ENCODE measurements at places on chromosomes 2 and 18.

DNA sequence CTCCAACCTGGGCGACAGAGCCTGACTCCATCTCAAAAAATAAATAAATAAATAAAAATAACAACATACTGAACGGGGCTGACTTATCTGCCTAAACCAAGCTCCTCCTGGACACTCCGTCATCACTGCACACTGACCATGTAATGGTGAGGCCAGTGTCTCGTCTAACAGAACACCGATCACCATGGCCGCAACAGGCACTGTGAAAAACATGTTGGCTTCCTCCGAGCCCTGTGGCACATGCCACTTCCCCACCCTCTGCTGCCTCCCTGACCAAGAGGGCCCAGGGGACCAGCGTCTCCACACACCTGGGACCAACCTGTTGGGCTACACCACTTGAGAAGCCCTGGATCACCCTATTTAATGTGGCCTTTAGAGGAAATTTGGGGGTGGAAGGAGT lies 33.9 kb downstream of the ZNF516 start:
- no peak for DNase-seq

DNA sequence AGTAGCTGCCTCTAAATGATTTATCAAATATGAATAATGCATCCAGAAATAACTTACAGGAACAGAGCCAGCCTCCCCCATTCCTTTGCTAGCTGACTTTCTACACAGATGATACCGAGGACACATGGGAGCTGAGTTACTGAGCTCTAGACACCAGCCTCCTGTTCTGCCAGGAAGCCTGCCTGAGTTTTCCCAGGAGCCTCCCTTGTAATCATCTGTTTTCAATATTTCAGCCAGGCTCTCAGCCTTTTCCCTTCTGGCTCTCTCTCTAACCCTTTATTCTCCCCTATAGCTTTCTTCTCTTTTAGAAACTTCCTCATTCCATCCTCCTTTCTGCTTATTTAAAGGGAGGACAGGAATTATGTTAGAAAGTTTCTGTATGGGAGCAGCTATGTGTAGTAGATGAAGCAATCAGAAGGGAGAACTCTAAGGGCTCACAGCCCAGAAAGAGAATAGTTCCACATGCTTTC lies 911.6 kb downstream of the TDRD15 start:
- peak; percentile 30 for DNase-seq

- DNase-seq, result no peak
Observed at GRCh38 chr18:23131693-23132319, 3.5 kb upstream of the CABLES1 start.

GRCh38 chr2:69612200-69612599 lies 31.3 kb downstream of the AAK1 start:
- no peak for DNase-seq

DNA sequence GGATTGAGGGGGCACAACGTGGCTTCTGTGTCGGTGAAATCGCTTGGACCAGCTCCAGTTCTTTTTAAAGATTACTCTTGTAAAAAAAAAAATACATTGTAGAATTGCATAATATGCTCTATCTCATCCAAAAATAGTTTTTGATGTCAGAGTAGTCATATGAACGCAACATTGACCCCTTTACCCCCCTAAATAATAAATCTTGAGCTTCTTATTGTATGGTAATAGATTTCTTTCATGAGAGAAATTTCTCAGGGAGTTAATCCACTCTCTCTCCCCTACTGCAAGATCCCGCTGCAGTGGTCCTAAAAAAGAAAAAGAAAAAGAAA lies 50.2 kb upstream of the PAIP2B start:
- DNase-seq, result no peak

- no peak for DNase-seq
Observed at GRCh38 chr2:237012577-237013267, 73.0 kb upstream of the COPS8 start.

GRCh38 chr2:163155279-163155883 lies 316.8 kb upstream of the KCNH7 start:
- DNase-seq, result no peak

GRCh38 chr2:188634656-188635055 lies 339.5 kb upstream of the COL3A1 start:
- no peak for DNase-seq

GRCh38 chr2:81481242-81481993 lies 1176.9 kb upstream of the LRRTM1 start:
- peak; percentile 11 for DNase-seq

DNA sequence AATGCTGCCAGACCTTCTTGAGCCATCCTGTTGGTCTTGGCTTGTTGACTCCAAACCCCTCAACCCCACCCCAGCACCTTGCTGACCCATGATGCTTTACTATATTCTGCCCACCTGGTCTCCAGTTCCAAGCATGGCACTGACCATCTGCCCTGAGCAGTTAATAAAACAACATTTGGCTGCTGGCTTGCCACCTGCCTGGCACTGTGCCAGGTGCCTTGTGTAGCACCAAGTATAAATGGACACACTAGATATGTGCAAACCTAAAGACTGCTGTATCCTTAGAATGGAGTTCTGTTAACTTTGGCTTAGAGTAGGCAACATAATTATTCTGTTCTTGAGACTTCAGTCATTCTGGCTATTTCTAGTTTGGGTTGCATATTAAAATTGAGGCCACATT lies 91.4 kb downstream of the ACSL3 start:
- no peak for DNase-seq

DNA sequence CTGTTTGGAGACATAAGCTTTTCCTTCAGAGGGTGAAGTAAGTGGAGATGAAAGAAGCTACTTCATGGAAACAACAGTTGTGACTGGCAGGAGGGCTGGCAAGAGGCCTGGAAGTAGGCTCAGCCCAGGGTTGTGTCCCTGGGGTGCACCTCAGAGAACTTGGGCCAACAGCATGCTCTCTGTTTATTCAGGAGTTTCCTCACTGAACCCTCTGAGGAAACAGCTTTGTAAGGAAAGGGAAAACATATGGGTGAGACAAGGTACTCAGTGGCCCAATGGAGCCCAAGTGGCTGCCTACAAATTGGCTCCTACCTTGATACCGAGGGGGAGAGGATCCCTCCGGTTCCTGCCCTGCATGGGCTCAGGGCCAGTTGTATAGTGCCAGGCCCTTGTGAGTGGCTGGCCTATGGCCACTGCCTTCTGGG lies 115.5 kb upstream of the ITGA6 start:
- DNase-seq, result peak; percentile 33

GRCh38 chr2:11539317-11540147 lies 5.7 kb downstream of the GREB1 start:
- no peak for DNase-seq

DNA sequence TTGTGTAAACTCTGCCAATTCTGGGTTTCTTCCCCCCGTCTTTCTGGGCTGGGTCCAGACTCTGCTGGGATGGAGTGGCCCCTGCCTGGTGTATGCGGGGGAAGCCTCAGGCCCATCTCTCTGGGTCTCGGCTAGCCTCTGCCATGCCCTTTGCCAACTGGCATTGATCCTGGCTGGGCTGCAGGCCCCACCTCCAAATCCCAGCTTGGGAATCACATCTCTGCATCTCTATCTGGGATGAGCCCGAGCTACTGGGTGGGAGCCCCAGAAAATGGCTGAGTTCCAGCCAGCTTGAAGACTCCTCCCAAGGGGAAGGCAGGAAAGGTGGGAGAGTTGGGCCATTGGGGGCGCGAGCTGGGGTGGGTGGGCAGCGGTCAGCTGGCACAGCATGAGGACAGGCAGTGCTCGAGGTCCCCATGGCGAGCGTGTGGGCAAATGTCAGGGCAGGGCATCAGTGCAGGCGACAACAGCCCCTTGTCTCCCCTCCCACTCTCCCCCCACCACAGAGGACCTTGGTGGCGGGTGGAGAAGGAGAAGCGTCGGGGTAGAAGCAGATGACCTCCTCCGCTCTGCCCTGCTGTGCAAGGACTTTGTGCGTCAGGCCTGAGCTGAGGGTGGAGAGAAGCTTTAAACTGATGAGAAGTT lies 139.4 kb downstream of the ASB1 start:
- DNase-seq, result no peak

DNA sequence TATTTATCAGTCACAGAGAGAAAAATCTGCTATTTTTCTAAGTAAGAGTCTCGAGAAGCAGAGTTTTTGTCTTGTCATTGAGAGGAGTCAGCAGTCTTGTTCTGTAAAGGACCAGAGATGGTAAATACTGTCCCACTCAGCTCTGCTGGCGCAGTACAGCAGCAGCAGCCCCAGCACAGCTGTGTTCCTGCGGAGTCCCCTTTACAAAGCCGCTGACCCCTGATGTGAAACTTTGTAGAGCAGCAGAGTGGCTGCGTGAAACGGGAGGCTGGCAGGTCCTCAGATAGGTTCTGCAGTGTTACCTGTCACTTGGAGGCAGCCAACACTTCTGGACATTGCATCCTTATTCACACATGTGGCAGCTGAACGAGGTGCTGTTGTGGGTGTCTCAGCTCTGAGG lies 45.2 kb downstream of the TMEM185B start:
- no peak for DNase-seq

- no peak for DNase-seq
Observed at GRCh38 chr18:56119681-56120080, 518.7 kb downstream of the TXNL1 start.

GRCh38 chr2:166335284-166335683 lies 40.5 kb downstream of the SCN9A start:
- no peak for DNase-seq

DNA sequence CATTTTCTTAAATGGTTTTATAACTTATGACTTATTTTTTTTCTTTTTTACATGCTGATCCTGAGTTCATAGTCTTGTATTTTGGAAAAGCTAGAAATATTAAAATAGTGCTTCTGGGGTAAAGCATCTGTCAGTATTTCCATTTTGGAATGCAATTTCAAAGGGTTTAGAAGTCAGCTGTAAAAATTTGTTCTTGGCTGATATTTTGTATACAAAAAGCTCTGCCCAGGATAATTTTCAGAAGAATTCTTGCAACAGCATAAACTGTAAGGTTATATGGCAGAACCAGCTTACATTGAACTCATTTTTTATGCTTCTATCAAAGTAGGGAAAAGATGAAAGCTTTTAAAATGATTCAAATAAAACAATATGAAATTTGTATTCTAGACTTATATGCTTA lies 97.4 kb downstream of the DIS3L2 start:
- no peak for DNase-seq

DNA sequence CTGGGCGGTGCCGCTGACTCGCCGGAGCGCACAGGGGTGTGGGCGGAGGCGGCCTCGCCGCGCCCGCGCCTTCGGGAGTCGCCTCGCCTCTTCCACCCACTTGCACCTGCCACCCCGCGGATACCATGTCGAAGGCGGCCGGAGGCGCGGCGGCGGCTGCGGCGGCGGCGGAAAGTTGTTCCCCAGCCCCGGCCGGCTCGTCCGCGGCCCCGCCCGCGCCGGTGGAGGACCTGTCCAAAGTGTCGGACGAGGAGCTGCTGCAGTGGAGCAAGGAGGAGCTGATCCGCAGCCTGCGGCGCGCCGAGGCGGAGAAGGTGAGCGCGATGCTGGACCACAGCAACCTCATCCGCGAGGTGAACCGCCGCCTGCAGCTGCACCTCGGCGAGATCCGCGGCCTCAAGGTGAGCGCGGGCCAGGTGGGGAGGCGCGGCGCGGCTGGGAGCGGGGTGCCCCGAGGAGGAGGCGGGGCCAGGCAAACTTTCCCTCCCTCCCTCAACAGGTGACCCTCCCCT lies 766 bp downstream of the CCDC85A start:
- DNase-seq, result no peak

GRCh38 chr2:123073956-123074355 lies 951.1 kb upstream of the CNTNAP5 start:
- no peak for DNase-seq

GRCh38 chr2:148978706-148979105 lies 59.8 kb upstream of the LYPD6B start:
- DNase-seq, result no peak

- DNase-seq, result no peak
Observed at GRCh38 chr2:59584958-59585357, 968.5 kb downstream of the BCL11A start.

- DNase-seq, result no peak
Observed at GRCh38 chr2:175837046-175837445, 165.0 kb downstream of the LNPK start.

- DNase-seq, result no peak
Observed at GRCh38 chr18:12595571-12596255, 62.2 kb downstream of the SPIRE1 start.

DNA sequence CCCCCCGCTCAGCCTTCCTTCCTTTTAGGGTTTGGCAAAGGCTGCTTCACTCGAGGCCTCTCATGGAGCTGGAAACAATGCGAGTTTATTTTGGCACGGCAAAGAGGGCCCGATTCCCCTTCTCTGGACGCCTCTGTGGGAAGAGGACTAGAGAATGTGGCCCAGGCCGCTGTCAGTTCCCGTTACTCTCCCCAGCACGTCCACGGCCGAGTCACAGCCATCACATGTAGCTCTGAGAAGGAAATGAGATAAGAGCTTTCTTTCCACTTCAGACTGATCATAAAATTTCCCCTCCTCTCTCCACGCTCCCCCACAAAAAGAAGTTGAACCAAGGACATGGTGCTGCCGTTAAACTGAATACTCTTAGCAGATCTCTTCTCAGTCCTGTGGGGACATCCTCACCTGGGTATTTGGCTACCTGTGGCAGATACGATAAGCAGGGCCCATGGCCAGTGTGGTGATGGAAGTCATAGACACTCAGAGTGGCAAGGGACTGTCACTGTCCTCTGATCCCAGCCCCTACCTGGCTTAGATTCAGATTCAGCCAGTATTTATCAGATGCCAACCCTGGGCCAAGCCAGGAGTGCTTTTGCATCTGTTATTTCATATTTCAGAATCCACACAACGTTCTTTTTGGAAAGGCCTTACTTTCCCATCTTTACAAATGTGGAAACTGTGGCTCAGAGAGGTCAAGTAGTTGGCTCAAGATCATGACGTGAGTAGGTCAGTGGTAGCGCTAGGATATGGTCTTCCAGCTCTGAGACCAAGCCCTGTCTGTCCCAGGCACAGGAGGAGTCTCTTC lies 101.2 kb downstream of the MCFD2 start:
- DNase-seq, result peak; percentile 87

DNA sequence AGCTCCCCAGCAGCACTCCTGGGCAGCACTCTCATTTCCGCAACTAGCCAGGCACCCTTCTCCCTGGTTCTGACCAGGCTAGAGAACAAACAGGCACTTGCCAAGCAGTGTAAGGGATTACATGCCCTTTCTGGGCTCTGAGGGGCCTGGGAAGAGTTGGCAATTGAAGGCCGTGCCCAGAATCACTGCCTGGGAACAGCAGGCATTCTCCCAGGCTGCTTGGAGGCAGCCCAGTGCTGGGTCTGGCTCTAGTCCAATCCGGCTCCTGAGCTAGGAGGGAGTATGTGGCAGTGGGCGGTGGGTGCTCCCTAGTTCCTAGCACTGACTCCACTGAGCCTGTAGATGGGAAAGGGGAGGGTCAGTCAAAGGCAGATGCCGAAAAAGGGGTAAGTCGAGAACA lies 34.1 kb upstream of the SP3 start:
- DNase-seq, result no peak

DNA sequence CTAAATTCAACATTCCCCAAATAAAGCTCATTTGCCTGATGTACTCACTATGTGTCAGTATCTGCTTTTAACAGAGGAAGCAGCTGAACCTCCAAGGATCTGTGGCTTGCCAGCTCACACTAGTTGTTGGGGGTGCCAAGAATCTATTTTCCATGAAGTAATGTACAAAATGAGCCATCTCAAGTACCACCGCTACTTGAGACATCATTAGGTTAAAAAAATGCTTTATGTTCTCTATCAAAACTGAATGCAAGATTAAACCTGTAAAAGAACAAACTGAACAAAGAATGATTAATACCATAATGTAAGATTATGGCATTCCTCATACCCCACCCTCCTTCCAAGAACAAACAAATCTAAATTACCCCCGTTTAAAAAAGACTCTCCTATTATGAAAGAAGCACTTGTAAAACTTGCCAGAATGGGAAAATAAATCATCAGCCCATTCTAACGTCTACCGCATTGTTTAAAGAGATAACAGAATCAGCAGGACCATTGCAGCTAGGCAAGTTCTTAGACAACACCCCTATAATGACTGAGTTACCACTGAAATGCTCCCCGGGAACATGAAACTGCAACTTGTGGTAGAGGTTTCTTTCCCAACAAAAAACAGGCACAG lies 471.6 kb downstream of the DLGAP1 start:
- no peak for DNase-seq

Measured in left ventricle myocardium inferior (tissue), 1 donor.